ENCODE measurements at places on chromosomes 2 and 18. TPM values are rescaled to one million over a fixed set of nuclear protein-coding genes. Genes with fewer than 3 reads are reported as not detected.

The CRYBA2 gene
- not detected for total RNA-seq

The ADD2 gene
- 2.3 TPM for total RNA-seq

The NPPC gene
- total RNA-seq = 0.40 TPM

The PXDN gene
- 243 TPM for total RNA-seq

The KRTCAP3 gene
- 3.5 TPM for total RNA-seq

DNA sequence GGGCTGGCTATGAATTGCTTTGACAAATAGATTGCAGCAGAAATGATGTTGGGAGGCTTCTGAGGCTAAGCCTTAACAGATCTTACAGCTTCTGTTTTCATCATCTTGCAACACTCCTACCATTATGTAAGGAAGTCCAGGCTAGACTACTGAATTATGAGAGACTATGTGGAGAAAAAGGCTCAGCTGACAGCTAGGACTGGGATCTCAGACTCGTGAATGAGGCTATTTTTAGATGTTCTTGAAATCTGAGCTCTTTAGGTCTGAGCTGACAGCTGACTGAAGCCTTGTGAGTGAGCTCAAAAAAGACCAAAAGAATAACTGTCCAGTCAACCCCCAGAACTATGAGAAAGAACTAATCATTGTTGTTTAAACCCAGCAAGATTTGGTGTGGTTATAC is 70.3 kb downstream of the VWC2L start:
- DNase-seq = peak; percentile 13

- DNase-seq = no peak
Measured at GRCh38 chr18:43160509-43160908, 45.0 kb upstream of the RIT2 start.

DNA sequence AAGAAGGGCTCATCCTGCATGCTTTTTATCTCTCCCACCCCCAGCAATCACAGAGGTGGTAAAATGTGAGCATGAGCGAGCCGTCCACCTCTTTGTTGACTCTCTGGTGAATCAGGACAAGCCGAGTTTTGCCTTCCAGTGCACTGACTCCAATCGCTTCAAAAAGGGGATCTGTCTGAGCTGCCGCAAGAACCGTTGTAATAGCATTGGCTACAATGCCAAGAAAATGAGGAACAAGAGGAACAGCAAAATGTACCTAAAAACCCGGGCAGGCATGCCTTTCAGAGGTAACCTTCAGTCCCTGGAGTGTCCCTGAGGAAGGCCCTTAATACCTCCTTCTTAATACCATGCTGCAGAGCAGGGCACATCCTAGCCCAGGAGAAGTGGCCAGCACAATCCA is 19.5 kb downstream of the LIPG start:
- DNase-seq = no peak

DNA sequence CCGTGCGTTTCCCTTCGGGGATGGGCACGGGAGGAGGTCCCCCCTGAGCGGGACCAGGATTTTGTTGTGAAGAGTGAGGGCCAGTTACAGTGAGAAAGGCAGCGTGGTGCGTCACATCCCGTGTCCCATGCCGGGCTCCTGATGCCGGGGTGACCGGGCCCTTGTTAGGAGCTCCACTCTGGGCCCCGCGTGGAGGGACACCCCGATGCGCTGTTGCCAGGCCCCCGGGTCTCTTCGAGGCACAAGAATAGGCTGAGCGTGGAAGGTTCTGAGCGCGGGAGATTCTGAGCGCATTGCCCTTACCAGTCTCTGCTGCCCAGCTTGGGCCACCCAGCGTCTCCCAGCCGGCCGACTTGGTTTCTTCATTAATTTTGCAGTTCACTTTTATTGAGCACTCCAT is 17.6 kb downstream of the CTDP1 start:
- no peak for DNase-seq

DNA sequence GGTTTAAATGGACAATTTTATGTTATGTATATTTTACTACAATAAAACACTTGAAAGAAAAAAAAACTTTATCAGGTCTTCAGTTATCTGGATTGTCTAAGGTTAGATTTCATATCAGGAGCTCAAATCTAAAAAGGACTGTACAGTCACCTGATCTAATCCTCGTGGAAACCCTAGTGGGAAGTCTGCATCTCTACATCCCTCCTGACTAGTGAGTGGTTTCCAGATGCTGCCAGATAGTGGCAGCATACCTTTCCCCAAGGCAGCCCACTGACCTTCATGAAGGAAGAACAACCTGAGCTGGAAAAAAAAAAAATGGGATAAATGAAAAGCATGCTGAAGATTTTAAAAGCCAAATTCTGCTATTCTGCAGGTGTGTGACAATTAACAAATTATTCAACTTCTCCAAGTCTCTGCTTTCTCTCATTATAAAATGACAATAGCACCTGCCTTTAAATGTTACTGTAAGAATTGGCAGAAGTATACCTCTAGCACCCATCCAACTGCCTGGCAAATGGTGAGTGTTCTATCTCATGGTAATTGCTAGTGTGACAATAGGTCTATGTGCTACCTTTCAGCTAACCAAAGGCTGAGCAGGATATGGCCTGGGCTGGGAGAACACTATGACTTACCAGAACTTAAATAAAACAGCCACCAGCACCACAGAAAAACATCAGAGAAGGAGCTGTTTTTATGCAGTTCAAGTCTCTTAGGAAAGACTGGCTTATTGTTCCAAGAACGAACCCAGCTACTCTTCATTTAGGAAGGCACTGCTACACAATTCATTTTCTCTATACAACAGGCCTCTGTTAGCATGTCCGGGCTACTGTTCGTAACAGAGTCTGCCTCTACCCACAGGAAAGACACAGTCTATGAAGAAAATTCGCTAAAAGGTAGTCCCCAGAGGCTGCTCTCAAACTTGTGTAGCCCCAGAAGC is 8.6 kb downstream of the CLASP1 start:
- no peak for DNase-seq

DNA sequence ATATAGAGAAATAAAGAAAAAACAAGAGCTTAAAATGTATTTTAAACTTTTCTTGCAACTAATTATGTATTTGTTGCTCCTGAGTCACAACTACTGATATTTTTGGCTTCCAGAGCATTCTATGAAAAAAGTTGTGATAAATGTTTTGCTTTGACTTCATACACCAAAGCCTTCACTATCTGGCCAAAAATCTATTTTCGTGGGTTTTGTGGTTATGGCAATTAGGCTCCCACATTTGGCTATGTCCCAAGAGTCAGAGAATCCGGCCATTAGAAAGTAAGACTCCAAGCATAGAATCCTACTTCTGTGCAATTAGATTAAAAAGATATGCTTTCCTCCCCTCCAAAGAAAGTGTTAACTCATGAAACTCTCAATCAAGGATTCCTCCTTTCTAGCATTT is 1456.1 kb upstream of the ACVR2A start:
- no peak for DNase-seq

GRCh38 chr2:143645921-143646645 is 516.9 kb downstream of the ARHGAP15 start:
- peak; percentile 38 for DNase-seq

DNA sequence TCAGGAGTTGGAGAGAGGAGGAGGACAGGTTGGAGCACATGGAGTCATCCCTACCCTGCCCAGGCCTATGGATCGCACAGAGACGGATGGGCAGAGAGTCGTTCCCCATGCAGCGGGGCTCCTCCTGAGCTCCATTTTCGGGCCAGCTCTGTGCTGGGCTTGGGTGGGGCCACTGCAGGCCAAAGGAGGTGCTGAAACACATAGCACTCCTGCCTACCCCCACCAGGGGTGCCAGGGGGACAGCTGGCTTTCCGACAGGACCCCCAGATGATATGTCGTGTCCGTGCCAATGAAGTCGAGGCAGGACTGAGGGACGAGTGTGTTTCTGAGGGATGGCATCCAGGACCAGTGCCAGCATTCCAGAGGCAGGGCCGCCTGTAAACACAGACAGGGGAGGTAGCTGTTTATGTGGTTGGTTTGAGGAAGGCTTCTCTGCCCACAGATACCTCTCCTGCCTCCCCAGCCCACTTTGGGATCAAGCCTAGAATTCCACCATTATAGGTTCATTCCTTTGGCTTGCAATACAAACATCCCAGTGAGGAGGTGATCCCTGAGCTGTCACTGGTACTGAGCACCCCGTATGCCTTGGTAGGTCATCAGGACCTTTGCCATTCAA is 116.6 kb downstream of the GLI2 start:
- DNase-seq = no peak

All from renal cortical epithelial cell (primary cell).